Dermis blood vessel endothelial cell (primary cell): ENCODE measurements at places on chromosomes 6 and 20. TPM values are rescaled to one million over a fixed set of nuclear protein-coding genes. Genes with fewer than 3 reads are reported as not detected.
A peak's percentile ranks its signal among the peaks of the same experiment; 100 is the strongest.

DNA sequence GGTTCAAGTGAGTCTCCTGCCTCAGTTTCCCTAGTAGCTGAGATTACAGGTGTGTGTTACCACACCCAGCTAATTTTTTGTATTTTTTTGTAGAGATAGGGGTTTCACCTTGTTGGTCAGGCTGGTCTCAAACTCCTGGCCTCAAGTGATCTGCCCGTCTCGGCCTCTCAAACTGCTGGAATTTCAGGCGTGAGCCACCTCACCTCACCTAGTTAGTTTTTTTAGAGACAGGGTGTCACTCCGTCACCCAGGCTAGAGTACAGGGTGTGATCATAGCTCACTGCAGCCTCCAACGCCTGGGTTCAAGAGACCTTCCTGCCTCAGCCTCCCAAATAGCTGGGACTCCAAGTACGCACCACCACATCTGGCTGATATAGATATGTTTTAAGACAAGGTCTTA, 22.9 kb downstream of the SYTL3 start:
- no peak for DNase-seq

DNA sequence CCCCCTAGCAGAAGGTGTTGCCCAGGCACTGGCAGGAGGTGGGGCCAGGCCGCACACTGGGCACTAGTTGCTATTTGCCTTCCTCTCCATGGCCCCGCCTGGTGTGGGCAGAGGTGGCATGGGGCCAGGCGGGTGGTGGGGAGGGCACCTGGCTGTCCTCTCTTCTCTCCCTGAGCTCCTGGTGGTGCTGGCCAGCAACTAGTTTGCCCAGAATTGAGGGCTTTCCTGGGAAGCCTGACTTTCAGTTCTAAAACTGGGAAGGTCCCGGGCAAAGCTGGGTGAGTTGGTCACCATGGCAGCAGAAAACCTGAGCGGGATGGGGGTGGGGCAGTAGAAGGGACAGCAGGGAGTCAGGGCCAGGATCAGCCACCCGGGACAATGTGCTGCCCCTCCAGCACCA, 48.2 kb downstream of the RBM38 start:
- DNase-seq: no peak

DNA sequence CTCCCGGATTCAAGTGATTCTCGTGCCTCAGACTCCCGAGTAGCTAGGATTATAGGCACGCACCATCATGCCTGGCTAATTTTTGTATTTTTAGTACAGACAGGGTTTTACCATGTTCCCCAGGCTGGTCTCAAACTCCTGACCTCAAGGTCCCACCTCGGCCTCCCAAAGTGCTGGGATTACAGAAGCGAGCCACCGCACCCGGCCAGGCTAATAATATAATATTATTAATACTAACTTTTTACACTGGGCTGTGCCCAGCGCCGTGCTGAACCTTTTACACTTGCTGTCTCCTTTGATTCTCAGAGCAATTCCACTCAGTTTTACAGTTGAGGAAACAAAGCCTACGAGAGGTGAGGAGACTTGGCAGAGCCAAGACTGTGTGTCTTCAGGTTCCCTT, 2.3 kb upstream of the TGM3 start:
- no peak for DNase-seq

Gene SRPK1
- total RNA-seq: 68.4 and 73.0 TPM in 2 replicates

Gene CAPN11
- total RNA-seq: 0.28 and 2.2 TPM in 2 replicates

GRCh38 chr6:142296975-142297604, 4.7 kb upstream of the ADGRG6 start:
- DNase-seq: no peak

Gene TNFRSF6B
- total RNA-seq: 16.8 and 22.0 TPM in 2 replicates

Gene TRIM15
- not detected in 2 replicates for total RNA-seq

DNA sequence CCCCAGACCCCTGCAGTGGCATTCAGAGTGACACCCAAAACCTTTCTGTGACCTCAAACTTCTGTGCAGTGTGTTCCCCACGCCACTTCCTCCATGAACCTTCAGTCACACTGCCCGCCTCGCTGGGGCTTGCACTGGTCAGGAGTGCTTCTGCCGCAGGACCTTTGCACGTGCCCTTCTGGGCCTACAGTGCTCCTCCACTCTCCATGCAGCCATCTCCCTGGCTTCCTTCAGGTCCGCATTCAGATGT, 27.1 kb downstream of the SYNJ2 start:
- no peak for DNase-seq

- DNase-seq: no peak
These were observed 1.4 kb downstream of the PREP start for GRCh38 chr6:105401247-105402089.

Gene GPR6
- total RNA-seq: not detected in 2 replicates

Gene ZNF341
- 1.9 and 2.4 TPM in 2 replicates for total RNA-seq

Gene RAB23
- total RNA-seq: 8.1 and 9.0 TPM in 2 replicates

DNA sequence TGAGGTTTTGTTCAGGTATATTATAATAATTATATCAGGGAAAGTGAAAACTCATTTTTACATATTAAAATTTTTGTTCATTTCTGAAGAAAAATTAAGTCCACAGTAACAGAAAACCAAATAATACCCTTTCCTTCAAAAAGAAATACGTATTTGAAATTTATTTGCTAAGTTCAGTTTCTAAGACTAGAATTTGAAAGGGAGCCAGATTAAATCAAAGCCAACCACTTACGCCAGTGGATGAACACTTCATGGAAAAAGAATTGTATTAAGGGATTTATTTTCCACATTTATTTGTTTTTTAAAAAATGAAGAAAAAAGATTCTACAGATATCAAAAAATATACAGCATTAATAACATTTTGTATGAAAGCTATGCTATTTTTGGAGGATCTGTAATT, 654.4 kb downstream of the EYS start:
- no peak for DNase-seq

DNA sequence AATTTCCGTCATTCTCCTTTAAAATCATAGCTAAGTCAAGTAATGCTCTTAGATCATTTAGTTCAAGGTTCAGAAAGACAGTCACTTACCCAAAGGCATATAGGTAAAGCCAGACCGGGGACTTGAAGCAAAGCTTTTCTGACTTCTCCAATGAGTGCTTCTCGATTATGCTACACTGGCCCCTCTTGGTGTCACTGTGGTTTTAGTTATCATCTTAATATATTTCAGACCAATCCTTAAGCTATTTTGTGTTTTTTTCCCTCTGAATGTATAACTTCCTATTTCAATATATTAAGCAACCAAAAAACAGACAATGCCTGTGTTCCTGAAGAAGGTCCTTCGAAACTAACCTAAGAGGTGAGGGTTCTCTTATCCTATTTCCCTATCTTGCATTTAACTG, 3.9 kb downstream of the PRDM1 start:
- peak; percentile 25 for DNase-seq

Gene SPDEF
- under 0.01 TPM in 1 of 2 replicates, not detected in the other for total RNA-seq

Gene GJA10
- total RNA-seq: not detected in 2 replicates

DNA sequence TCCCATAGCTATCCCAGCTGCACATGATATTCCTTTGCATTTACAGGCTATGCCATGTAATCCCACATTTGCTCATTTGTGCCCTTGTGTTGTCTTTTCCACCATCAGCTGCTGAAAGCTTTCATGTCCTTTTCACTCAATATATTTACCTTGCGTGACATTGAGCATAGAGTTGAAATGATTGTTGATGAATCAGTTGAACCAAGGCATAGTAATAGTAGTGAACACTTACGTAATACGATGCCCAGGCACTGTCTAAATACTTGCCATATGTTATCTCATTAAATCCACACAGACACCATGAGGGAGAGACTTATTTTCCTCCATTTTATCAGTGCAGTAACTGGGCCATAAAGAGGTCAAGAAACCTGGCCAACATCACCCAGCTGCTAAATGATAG, 13.1 kb downstream of the RNF8 start:
- DNase-seq: no peak

GRCh38 chr6:43999628-44000027, 127.6 kb downstream of the MRPL14 start:
- DNase-seq: no peak

- DNase-seq: peak; percentile 13
These were observed 729 bp downstream of the ATG5 start for GRCh38 chr6:106324726-106325335.

GRCh38 chr6:2376429-2377355, 131.3 kb upstream of the GMDS start:
- DNase-seq: peak; percentile 54

GRCh38 chr6:24100024-24100769, 25.8 kb upstream of the NRSN1 start:
- DNase-seq: no peak
